ENCODE measurements at places on chromosomes 16 and 17. TPM values are rescaled to one million over a fixed set of nuclear protein-coding genes. Genes with fewer than 3 reads are reported as not detected.

Gene E2F4
- 197 TPM for total RNA-seq

DNA sequence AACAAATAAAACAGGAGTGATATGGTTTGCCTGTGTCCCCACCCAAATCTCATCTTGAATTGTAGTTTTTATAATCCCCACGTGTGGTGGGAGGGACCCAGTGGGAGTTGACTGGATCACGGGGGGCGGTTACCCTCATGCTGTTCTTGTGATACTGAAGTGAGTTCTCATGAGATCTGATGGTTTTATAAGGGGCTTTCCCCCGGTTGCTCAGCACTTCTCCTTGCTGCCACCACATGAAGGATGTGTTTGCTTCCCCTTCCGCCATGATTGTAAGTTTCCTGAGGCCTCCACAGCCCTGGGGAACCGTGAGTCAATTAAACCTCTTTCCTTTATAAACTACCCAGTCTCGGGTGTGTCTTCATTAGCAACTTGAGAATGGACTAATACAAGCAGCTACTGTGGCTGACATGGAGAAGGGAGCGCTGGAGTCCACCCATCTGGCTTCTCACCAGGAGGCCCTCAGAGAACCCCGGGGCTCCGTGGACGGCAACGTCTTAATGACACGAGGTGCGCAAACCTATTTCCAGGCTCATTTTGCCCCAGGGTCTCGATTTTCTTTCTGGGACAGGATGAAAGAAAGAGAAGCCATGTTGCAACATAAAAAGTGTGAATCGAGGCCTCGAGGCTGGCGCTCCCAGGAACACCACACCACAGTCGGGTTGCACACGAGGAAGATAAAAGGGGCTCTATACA lies 129.5 kb downstream of the DYNLRB2 start:
- no peaks in the 10 kb centered on the region for H3K4me1 ChIP-seq
- no peak overlapping the region for H3K4me3 ChIP-seq
- DNase-seq: no peak
- no peaks in the 10 kb centered on the region for H3K36me3 ChIP-seq
- H3K27me3 ChIP-seq: no peaks in the 10 kb centered on the region
- H3K27ac ChIP-seq: no peak overlapping the region

- no peaks in the 10 kb centered on the region for H3K4me1 ChIP-seq
- no peaks in the 10 kb centered on the region for H3K36me3 ChIP-seq
- no peak overlapping the region for H3K27ac ChIP-seq
- H3K27me3 ChIP-seq: no peaks in the 10 kb centered on the region
These were observed 36.4 kb upstream of the MED13 start for GRCh38 chr17:62101515-62101914.

- H3K27me3 ChIP-seq: no peaks in the 10 kb centered on the region
- H3K4me3 ChIP-seq: no peak overlapping the region
- no peak overlapping the region for H3K27ac ChIP-seq
- H3K36me3 ChIP-seq: no peaks in the 10 kb centered on the region
- no peaks in the 10 kb centered on the region for H3K4me1 ChIP-seq
These were observed 58.5 kb downstream of the HS3ST3B1 start for GRCh38 chr17:14359163-14360020.

- no peak for DNase-seq
- H3K36me3 ChIP-seq: no peaks in the 10 kb centered on the region
- H3K4me3 ChIP-seq: no peak overlapping the region
- peaks cover 2% of the 10 kb centered on the region for H3K4me1 ChIP-seq
- H3K27me3 ChIP-seq: no peaks in the 10 kb centered on the region
These were observed 197.4 kb downstream of the ZNF423 start for GRCh38 chr16:49658531-49658930.

DNA sequence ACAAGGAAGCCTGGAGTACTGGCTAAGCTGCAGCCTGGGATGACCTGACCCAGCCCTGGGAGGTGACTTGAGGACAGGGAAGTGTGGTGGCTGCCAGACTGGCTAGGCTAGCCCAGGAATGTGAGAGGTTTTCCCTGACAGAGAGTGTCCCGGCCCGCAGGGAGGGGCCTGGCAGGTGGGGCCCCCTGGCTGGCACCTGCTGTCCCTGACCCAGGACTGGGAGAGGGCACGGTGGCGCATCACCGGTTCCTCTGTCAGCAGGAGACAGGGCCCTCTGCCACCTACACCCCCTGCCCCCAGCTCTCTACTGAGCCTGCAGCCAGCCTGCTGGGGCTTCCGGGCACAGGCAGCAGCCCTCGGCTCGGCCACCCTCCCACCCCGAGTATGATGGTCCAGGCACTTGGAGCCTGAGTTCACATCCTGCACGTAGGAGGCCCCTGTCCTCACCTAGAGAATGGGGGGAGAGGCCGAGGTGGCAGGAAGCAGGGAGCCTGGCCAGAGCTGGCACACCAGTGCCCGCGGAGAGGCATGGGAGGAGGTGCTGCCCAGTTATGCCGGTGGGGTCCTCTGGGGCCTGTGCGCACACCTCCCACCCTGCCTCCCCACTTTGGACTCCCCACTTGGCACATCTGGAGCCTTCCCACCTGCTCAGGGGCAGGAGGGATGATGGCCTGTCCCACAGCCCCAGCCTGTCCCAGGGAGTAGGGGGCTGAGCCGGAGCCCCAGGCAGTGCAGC lies 528 bp downstream of the PRSS27 start:
- DNase-seq: peak; percentile 80
- peaks cover 18% of the 10 kb centered on the region for H3K27me3 ChIP-seq
- no peaks in the 10 kb centered on the region for H3K36me3 ChIP-seq
- H3K4me3 ChIP-seq: no peak overlapping the region
- peak overlapping the region; percentile 87 for H3K27ac ChIP-seq
- peaks cover 18% of the 10 kb centered on the region for H3K4me1 ChIP-seq

GRCh38 chr17:35543856-35544255 lies 6.4 kb upstream of the SLFN12L start:
- H3K27ac ChIP-seq: no peak overlapping the region
- peaks cover 4% of the 10 kb centered on the region for H3K27me3 ChIP-seq
- H3K4me1 ChIP-seq: no peaks in the 10 kb centered on the region
- DNase-seq: no peak
- no peaks in the 10 kb centered on the region for H3K36me3 ChIP-seq

- H3K27ac ChIP-seq: peak overlapping the region; percentile 54
These were observed 7.6 kb downstream of the LMF1 start for GRCh38 chr16:962901-963814.

DNA sequence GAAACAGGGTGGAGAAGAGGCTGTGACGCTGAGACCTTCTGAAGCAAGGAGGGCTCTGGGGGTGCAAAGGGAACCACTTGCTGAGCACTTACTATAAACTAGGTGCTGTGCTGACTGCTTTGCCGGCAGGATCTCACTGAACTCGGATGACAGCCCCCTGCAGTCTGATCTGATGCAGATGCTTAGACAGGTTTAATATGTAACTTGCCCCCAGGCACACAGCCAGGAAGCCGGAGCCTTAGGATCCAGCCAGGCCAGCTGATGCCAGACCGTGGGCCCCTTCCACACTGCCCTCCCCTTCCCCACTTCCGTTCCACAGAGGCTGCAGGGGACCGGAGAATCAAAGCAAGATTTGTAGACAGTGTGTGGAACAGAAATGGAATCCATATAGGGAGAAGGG lies 23.1 kb downstream of the SPACA3 start:
- H3K4me3 ChIP-seq: no peak overlapping the region
- no peak overlapping the region for H3K27ac ChIP-seq
- no peaks in the 10 kb centered on the region for H3K4me1 ChIP-seq

DNA sequence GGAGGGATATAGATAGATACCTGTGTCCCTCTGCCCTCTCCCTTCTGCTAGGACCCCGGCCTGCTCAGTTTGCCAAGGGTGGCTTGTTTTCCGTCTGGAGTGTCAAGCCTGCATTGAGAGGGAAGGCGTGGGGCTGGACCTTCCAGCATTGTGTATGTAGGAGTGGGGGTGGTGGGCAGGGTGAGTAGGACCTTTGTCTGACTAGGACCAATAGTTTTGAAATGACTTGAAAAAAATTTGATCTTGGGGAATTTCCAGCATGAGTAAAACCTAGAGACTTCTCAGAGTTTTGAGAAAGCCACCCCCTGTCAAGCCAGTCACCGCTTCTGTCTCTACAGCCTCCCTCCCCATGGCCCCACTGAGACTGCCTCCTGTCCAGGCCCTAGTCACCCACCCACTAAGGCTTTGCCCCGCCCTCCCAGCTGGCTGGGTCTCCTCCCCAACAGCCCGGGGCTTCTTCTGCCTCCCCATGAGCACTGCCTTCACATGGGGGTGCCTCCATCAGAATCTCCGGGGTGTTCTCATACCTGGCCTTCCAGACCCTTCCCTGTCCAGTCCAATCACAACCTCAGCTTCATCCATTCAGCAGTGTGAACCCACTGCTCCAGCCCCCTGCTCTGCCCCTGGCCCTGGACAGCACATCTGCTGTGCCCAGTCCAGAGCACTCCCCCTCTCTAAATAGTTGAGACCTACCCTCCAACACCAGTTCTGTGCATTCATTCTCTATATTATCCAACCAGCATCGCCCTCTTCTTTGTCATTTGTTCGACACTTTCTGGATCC lies 207.0 kb downstream of the MSI2 start:
- H3K27me3 ChIP-seq: no peaks in the 10 kb centered on the region
- no peaks in the 10 kb centered on the region for H3K4me1 ChIP-seq
- H3K36me3 ChIP-seq: no peaks in the 10 kb centered on the region
- no peak overlapping the region for H3K4me3 ChIP-seq
- DNase-seq: peak; percentile 18
- H3K27ac ChIP-seq: no peak overlapping the region

Gene CCL8
- total RNA-seq: not detected

GRCh38 chr17:79045842-79046196 lies 21.9 kb downstream of the C1QTNF1 start:
- no peaks in the 10 kb centered on the region for H3K36me3 ChIP-seq
- peak; percentile 74 for DNase-seq
- H3K4me3 ChIP-seq: no peak overlapping the region
- no peak overlapping the region for H3K27ac ChIP-seq
- H3K4me1 ChIP-seq: no peaks in the 10 kb centered on the region

DNA sequence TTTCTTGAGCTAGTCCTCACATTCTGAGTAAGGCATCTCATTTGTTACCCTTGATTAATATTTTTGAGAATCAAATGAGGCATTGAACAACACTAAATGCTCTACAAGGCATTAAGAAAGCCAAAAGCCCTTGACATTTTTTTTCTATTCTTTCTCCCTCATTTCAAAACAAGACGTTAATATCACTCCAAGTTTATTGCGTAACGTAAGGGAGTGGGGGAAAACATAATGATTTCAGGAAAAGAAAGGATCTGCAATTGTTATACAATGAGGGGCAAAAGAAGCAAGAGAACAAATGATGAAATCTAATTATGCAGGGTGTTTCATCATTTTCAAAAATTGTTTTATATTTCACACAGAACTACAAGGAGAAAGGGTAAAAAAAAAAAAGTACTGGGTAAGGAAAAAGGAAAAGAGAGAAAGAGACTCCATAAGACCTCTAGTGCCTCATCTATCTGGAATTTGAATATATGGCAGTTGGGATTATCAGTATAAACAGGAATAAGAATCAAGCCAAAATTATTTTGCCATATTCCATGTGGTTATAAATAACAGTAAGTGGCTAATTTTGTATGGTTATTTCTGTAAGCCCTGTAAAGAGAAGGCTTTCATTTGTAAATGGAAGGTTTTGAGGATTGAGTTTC lies 163.0 kb downstream of the ABCA8 start:
- H3K4me3 ChIP-seq: no peak overlapping the region
- H3K27ac ChIP-seq: peak overlapping the region; percentile 51

GRCh38 chr17:44961921-44962350 lies 6.2 kb downstream of the C1QL1 start:
- peaks cover 76% of the 10 kb centered on the region for H3K27me3 ChIP-seq
- H3K36me3 ChIP-seq: no peaks in the 10 kb centered on the region
- H3K4me3 ChIP-seq: no peak overlapping the region
- peaks cover 8% of the 10 kb centered on the region for H3K4me1 ChIP-seq

DNA sequence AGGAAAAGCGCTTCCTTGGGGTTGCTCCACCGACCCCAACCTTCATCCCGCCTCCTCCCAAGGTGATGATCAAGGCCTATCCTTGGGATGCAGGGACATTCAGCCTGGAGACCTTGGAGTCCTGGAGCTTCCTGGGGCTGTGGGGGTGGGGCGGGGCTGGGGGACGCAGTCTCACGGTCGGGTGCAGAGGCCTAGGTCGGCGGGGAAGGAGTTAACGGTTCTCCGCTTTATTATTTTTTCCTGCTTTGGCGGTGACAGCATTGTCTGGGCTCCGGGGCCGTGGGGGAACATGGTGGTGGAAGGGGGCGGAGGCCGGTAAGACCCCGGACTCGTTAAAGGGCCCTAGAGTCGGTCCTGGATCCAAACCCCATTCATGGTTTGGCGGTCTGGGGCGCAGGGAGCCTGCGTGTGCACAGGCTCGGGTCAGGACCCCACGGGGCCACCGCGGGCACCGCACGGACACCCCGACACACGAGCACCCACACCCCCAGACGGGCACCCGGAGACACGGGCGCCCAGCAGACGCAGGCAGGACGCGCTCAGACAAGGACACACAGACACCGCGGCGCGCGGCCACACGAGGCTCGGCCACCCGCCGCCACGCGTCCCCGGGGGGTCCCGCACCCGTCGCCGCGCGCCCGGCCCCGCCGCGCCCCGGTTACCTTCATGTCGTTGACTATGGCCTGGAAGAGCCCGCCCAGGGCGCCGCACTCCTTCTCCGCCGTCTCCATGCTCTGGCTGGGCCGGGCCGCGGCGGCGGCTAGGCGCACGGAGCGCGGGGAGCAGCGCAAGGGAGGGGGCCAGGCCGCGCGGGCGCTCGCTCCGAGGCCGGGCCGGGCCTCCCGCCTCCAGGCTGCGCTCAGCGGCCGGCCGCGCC lies 554 bp downstream of the MTSS2 start:
- peak overlapping the region; percentile 61 for H3K4me3 ChIP-seq
- no peak for DNase-seq
- peak overlapping the region; percentile 89 for H3K27ac ChIP-seq

Gene OR1D2
- not detected for total RNA-seq

Measured in transverse colon (tissue), 4 donors.